ENCODE measurements at places on chromosomes 12 and 14.
A peak's percentile ranks its signal among the peaks of the same experiment; 100 is the strongest.

DNA sequence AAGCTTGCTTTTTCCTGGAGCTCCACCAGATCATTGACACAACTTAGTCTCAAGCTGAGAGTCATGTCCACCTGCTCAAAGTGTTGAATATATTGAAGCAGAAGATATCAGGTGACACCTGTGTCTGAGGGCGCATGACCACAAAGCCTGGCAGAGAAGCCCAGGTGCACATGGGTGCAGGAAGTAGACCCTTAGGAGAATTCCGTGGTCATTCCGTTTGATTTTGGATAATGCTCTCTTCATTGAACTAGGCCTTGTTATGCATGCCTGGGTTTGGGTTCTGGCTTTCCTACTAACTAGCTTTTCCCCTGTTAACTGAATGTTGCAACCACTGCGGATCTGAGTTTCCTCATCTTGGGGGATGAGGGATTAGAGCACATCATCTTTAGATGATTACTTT, 7.1 kb downstream of the ARHGDIB start:
- no peak for DNase-seq

DNA sequence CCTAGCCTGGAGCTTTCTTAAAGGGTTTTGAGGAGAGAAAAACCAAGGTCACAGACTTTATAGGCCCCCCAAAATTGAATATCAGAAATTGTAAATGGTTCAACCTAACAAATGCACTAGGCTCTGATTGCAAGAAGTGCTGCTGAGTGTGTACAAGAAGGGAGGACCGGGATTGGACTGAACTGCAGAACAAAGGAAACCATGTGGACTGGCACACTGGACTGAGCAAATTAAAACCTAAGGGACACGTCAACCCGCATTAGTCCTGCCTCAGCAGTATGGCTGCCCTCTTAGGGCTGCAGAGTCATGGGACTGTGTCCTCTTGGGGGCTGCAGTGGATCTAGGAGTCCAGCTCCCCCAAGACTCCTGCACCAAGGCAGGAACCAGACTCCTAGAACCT, 842 bp upstream of the CISTR start:
- no peak for DNase-seq

- no peak for DNase-seq
Observed at GRCh38 chr12:106897082-106897481, 58.6 kb upstream of the TMEM263 start.

DNA sequence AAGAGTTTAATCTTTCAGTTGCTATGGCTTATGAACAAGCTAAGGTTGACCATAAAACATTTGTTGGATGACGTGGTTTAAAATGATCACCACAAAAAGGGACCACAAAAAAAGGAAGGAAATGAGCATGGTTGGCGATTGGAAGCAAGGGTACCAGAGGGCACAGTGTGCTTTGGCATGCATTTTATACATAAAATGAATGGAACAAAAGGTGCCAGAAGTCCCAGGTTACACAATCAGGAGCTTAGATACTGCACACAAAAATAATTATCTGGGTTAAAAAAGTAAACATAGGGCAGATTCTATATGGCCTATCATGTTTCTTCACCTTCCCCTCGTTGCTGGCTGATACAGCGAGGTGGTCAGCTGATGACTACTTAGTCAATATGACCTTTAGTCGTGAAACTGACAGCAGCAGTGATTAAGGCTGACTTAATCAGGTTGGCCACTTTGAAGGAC, 50.7 kb downstream of the ZC3H14 start:
- DNase-seq: no peak

DNA sequence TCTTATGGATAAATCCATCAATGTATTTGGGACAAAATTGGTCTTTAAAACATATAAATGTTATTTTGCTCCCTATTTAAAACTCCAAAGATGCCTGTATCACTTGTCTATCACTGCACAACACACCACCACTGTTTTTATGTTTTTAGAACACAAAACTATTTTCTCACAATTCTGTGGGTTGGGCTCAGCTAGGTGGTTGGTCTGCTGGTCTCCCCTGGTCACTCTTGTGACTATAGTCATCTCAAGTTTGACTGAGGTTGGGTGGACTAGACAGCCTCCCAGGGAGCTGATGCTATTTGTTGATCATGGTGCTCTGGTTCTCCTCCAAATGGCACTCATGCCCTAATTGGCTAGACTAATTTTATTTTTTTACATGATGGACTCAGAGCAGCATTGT, 39.5 kb upstream of the NR1H4 start:
- DNase-seq: no peak

- DNase-seq: no peak
Observed at GRCh38 chr12:48331399-48331798, 19.3 kb downstream of the ZNF641 start.

GRCh38 chr14:22926316-22926715, 2.9 kb downstream of the PRMT5 start:
- DNase-seq: no peak

DNA sequence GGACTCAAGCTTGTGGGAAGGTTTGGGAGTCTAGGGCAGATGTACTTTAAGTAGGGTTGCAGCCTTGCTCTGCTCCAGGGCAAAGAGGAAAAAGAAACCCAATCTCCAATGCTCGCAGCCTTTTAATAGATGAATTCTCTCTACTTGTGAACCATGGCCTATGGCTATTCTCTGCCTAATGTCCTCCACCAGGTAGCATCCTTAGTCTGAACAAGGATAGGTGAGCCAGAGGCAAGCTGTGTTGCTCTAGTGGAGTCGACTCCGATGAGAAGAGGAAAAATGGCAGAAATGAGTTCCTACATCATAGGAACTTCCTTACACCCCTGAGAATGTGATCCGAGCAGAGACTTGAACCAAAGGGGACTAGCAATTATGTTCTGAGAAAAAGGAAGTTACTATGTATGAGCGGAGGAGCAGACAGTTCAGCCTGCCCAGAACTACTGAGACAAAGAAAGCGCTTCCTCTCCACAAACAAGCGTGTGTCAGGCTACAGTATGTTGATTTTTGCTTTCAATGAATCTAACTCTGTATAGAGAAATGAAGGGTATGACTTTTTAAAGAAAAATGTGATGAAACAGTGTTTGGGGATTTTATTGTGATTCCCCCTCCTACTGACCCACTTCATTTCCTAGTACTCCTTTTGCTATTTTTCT, 153.6 kb upstream of the ARID2 start:
- DNase-seq: no peak

- no peak for DNase-seq
Observed at GRCh38 chr14:81386290-81386745, 13.8 kb downstream of the STON2 start.

DNA sequence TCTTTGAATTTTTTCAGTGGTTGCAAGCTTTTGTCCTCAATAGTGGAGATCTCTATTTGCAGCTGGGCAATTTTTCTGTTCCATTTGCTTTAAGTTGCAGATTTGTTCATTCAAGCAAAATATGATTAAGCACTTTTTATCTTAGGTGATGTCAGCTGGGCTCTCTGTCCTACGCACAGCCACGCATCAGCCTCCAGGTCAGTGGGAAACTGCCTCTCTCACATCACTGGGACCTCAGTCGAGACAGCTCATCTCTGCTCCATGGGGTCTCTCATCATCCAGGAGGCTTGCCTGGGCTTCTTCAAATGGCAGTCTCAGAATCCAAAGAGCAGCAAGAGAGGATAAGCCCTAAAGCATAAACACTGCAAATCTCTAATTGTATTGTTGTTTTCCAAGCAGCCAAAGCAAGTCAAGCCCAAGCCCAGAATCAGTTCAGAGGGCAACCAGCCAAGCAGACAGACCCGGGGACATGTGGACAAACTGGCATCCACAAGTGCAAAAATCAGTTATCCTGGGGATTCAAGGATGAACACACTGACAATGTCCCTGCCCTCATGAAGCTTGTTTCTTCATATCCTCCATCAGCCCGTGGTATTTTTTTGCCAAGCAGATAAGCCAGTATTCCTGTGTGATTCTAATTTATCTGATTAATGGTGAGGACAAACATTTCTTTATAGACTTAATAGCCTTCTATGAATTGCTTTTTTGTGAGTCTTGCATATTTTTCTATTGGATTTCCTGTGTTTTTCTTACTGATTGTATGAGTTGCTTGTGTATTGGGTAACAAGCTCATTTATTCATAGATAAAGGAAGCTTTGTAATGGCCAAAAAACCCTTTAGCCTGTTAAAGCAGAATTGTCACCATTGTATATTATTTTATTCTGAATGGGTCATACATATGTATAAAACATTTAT, 262.5 kb downstream of the GXYLT1 start:
- no peak for DNase-seq

DNA sequence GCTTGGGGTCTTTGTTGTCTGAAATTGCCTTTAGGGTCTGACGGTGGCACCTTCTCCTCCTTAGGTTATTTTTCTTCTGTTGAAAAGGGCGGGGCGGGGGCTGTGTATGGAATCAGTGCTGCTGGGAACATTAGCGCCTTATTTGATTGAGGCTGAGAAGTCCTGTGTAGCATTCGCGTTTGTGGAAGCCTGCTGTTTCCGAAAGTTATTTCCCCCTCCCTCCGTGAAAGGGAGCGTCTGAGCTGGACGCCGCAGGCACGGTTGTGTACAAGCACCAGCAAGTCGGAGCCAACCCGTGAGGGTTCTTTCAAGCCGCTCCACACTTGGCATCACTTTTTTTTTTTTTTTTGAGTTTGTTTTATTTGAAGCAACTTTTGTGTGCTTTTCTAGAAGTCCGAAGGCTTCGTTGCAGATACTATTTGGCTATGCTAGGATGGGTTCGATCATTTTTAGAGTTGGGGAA, 1.1 kb downstream of the SYNE2 start:
- DNase-seq: peak; percentile 38
